ENCODE measurements at places on chromosomes 5 and 9.

GRCh38 chr5:113059232-113060040 lies 82.8 kb downstream of the DCP2 start:
- no peak for DNase-seq

GRCh38 chr9:108094676-108094993 lies 605.1 kb upstream of the KLF4 start:
- no peak for DNase-seq

GRCh38 chr5:154937186-154937717 lies 759 bp downstream of the GEMIN5 start:
- no peak for DNase-seq

GRCh38 chr9:132955123-132955522 lies 10.7 kb upstream of the TSC1 start:
- DNase-seq = no peak

GRCh38 chr5:175115831-175116230 lies 328.2 kb downstream of the DRD1 start:
- DNase-seq = no peak

- no peak for DNase-seq
Observed at GRCh38 chr5:39020458-39020857, 53.7 kb downstream of the RICTOR start.

GRCh38 chr9:117409321-117409720 lies 5.5 kb downstream of the ASTN2 start:
- DNase-seq = no peak

DNA sequence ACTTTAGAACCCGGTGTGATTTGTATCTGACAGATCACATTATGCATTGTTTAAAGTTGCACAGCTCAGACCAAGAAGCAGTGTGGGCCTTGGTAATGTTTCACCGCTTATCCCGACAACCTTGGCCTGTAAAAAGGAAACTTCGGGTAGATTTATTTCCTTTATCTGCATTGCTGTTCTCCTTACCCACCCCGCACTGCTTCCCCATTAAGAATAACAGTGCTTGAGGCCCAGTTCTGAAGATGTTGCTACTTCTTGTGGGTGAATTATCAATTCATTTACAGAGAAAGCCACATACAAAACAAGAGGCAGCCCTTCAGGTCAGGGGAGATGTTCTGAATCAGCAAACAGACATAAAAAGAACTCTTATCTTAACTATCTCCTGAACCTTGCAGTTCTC lies 8.4 kb downstream of the SMARCA2 start:
- DNase-seq = no peak

DNA sequence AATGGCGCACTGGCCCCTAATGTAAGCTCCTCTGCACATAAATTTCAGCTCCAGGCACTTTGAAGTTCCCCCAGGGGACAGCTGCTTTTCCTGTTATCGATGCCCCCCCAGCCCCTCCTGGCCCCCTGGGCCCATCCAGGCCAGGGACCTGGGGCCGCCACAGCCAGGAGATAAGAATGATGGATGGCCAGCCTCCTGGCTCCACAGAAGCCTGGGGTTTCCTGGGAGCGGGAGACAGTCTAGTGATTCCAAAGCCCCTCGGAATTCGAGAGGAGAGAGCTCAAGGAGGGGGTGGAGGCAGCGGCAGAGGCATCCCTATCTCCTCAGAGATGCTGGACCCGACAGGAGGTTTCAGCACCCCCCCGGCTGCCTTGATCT lies 98.4 kb upstream of the HAND1 start:
- DNase-seq = no peak

DNA sequence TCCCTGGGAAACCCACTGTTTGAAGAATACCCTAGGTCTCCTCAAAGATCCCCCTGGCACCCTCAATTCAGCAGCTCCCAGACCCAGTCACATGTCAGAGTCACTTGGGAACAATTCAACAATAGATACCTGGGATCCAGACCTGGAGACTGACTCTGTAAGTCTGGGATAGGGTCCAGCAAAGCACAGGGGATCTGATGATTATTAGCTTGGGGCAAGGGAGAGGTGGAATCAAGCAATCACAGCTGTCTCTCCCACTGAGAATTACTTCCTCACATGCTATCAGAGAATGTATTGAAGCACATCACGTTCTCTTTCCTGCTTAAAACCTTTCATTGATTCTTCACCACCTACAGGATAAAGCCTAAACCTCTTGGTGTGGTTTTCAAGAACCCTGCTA lies 5.9 kb downstream of the FAM193B start:
- no peak for DNase-seq

DNA sequence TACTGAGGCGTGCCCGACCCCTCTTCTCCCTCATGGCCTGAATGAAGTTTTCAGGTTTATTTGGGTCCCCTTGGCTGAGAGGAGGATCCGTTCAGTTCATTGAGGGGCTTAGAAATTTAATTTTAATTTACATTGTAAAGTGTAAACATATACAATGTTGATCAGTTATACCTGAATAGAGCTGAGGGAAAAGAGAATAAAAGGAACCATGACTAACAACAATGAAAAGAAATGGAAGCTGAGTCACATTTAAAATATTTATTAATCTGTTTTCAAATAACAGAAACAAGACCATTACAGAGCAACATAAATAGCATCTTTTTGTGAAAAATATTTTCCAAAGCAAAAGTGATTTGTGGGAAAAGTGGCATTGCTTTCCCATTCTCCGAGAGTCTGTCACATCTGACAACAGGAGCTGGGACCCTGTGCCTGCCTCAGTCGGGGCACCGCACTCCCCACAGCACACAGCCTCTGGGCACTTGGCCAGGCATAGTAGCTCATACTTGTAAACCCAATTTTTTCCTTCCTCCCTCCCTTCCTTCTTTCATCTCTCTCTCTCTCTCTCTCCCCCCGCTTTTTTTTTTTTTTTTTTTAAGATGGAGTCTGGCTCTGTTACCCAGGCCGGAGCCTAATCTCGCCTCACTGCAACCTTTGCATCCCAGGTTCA lies 28.7 kb downstream of the PROP1 start:
- DNase-seq = no peak

- DNase-seq = no peak
Observed at GRCh38 chr5:126403876-126404275, 19.3 kb upstream of the GRAMD2B start.

DNA sequence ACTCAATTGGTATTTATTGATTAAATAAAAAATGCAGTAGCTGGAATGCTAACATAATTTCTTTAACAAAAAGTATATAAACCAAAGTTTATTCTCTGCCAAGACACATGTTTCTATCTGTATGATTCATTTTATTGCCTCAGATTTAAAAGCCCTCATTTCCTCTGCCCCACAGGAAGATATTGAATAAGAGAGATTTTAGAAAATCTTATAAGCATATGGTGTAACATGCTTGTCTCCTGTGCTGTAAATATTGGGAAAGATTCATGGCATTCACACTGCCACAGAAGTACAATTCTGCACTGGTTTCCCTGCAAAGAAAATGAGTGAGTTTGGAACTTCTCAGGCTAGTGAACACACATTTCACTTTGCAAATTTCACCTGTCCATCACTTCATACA lies 134.9 kb upstream of the FBXL7 start:
- no peak for DNase-seq

GRCh38 chr5:158388021-158388420 lies 529.1 kb upstream of the CLINT1 start:
- DNase-seq = no peak

GRCh38 chr5:2480871-2481270 lies 270.6 kb downstream of the IRX2 start:
- no peak for DNase-seq

GRCh38 chr5:172666251-172666650 lies 25.2 kb downstream of the NEURL1B start:
- DNase-seq = no peak

- DNase-seq = no peak
Observed at GRCh38 chr5:125408448-125409233, 662.2 kb upstream of the ZNF608 start.

GRCh38 chr5:39199335-39199734 lies 20.0 kb downstream of the FYB1 start:
- no peak for DNase-seq

DNA sequence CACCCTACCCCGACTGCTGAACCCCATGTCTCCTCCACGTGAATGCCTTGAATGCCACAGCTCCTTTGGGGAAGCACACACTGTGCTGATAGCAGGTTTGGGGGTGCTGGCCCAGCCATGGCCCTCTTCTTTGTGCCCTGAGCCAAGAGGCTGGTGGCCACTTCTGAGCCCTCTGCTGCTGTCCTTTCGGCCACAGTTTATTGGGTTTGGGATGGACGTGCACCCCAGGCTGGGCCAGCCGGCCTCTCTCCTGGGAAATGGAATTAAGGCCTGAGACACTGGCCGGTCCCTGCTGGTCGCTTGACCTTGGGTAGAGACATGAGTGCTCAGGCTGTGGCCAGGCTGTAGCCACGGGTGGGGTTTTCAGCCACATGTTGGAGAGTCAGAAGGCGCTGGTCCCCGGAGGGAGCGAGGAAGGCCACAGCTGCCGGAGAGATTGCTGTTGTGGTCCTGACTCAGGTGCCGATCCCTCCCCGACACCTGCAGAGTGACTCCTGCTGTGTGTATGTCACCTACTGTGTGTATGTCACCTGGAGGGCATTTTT lies 26.6 kb downstream of the FAM163B start:
- no peak for DNase-seq

DNA sequence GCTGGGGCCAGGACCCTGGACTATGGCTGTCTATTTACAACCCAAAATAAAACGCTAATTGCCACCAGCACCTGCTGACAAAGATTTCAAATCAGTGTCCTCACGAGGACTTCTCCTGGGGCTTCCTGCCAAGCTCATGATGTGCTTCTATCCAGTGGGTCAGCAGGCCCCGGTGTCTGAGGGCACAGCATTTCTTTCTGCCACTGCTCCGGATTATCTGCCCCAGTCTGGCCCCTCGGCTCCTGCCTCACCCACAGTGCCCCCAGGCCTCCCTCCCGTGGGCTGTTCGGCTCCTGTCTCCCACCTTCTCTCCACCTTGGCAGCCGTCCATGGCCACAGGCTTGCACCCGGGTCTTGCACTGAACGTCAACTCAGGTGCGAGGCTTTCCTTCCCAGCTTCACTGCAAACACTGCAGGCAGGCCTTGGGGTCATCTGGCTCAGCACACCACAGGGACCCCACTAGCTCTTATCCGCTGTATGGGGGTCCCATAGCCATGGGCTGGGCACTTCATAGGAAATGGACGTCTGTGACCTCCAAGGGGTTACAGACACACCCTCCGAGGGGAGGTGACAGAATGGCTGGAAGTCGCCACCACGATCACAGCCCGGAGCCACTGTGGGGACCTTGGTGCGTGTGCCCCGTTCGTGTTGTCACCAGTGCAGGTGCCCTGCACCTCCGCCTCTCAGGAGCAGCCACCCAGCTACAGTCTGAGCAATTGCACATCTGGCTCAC lies 43.8 kb upstream of the FCN1 start:
- DNase-seq = no peak

DNA sequence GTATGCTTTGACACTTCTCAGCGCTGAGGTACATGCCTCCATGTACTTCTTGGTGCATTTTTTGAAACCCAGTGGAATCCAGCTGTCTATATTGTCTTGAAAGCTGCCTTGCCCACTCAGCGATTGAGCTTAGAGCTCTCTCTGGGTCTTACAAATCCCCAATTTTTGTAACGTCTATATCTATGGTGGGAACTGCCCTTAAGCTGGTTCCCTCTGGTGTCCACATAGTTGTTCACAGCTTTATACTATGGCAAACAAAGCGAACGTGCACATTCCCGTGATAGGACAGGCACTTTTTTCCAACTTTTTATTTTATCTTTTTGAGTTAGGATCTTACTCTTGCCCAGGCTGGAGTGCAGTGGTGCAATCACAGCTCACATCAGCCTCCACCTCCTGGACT lies 20.9 kb downstream of the CDHR2 start:
- DNase-seq = no peak

DNA sequence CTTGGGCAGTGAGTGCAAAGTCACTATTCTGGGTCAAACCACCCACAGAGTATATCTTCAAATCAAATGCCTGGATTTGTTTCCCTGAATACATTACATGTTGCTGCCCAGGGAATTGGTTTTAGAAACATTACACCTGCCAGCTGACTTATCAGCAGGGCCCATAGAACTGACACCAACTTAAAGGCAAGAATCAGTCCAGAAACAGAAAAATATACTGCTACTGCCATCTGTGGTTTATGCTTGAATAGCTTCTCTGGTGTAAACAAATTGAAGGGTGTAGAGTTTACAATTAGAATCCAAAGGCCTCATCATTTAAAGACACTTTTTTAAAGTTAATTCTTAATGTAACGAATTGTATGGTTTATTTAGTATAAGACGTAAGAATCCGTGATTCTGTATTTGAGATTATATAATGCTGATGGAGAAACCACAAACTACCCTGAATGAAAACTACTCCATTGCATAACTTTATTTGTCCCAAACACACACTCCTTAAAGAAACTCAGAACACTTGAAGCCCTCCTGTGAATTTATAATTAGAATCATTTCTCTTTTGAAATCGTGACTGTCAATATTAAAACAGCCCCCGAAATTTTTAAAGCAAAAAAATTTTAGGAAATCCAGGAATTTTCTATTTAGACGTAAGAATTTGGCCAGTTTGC lies 6.2 kb downstream of the NR6A1 start:
- no peak for DNase-seq

DNA sequence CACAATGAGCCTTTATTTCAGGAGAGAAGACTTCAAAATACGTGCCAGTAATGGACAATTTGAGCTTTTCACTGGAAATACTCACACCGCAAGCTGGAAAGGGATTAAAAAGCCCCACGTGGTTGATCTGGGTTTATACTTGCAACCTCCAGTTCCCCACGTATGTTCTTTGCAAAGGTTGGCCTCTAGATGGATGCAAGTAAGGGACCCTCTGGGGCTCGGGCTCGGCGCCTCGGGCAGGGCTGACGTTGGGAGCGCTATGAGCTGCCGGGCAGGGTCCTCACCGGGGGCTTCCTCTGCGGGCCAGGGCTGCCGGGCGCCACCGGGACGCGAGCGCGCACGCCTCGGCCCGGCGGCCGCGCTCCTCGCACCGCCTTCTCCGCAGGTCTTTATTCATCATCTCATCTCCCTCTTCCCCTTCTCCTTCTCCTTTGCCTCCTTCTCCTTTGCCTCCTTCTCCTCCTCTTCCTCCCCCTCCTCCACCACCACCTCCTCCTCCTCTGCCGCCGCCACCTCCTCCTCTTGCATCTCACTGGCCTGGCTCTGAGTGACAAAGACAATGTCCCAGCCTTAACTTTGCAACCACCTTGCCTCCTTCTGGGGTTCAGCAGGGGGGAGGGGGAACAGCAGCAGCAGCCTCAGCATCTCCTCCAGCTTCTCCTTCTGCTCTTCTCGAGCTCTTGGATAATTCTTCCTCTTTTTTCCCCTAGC lies 701 bp upstream of the ZNF462 start:
- no peak for DNase-seq

- no peak for DNase-seq
Observed at GRCh38 chr5:93307557-93307956, 273.5 kb downstream of the NR2F1-AS1 start.

- no peak for DNase-seq
Observed at GRCh38 chr5:29114331-29114768, 2076.0 kb upstream of the CDH9 start.

- no peak for DNase-seq
Observed at GRCh38 chr9:129483415-129484351, 137.2 kb downstream of the C9orf50 start.

DNA sequence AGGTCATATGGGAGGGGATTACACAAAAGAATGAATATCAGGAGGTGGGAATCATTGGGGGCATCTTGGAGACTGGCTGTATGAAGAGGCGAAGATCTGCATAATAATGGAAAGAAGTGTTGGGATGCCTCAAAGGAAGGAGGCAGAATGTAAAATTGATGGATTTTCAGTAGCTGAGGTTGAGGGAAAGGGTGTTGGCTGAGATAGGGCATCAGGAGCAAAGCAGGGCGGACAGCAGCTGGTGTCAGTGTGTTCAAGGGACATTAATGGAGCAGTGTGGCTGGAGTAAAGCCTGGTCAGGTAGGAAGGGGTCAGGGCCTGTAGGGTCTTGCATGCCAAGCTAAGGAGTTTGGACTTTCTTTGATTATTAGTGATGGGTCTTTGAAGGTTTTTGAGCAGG lies 65.2 kb upstream of the TNFAIP8 start:
- no peak for DNase-seq
